ENCODE measurements at places on chromosomes 16 and 17.

DNA sequence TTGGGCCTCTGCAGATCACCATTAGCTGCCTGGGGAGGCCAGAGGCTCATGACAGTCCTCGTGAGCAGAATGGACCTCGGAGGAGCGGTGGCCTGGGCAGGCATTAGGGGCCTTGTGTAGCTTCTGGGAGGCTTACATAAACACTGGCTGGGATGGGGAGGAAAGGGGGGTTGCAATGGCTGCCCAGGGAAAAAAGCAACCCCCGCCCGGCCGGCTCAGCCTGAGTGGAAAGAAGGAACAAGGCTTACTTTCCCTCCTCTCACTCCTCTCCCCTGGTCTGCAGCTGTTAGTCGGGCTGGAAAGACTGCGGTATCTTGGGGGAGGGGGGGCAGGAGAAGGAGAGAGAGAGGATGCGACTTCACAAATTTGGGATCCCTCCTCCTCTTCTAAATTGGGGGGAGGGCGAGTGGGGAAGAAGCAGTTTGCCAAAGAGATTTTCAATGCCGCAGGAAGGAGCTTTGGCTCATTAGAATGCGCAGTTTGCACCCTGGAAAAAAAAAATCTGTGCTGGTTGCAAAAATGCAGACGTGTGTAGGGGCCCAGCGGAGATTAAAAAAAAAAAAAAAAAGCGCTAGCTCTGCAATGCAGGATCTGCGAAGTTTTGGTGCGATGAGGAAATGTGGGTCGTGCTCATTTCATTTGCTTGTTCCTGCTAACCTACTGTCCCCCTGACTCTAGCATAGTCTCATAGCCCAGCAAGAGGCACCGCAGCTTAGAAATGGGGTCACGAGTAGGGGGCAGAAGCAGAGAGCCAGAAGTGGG lies 6.6 kb upstream of the NR1D1 start:
- H3K36me3 ChIP-seq: no peaks in the 10 kb centered on the region
- H3K27ac ChIP-seq: peak overlapping the region; percentile 88
- H3K4me3 ChIP-seq: no peak overlapping the region
- no peaks in the 10 kb centered on the region for H3K27me3 ChIP-seq
- peaks cover 90% of the 10 kb centered on the region for H3K4me1 ChIP-seq

DNA sequence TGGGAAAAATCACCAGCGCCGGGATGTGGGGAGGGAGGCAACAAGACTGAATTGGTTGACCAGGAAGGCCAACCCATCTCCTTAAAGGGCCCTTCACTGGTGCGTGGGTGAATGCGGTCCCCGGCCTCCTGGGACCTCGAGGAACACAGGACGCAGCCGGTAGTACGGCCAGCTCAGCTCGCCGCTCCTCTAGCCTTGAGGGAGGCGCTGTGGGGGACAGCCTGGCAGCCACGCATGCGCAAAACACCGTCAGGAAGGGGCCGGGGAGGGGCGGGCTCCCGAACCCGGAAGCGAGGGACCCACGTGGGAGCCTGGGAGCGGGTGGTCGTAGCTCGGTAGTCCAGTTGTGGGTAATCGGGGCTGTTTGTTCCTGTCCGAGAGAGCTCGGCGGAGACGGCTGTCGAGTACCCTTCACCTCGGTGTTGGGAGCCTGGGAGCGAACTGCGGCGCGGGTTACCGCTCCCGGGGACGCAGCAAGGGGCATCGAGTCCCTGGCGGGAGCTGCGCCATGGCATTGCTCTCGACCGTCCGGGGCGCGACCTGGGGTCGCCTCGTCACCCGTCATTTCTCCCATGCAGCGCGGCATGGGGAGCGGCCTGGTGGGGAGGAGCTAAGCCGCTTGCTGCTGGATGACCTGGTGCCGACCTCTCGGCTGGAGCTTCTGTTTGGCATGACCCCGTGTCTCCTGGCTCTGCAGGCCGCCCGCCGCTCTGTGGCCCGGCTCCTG lies at the start of gene MRM1:
MRM1 (plus strand) TSS at position 281 of the 727 bp plus-strand sequence; CDS start at position 509, 228 bp downstream.
- H3K4me1 ChIP-seq: peaks cover 35% of the 10 kb centered on the region
- peak within 1 kb of the TSS; percentile 91 for H3K4me3 ChIP-seq
- no peaks in the 10 kb centered on the region for H3K27me3 ChIP-seq
- H3K27ac ChIP-seq: peak within 1 kb of the TSS; percentile 94

DNA sequence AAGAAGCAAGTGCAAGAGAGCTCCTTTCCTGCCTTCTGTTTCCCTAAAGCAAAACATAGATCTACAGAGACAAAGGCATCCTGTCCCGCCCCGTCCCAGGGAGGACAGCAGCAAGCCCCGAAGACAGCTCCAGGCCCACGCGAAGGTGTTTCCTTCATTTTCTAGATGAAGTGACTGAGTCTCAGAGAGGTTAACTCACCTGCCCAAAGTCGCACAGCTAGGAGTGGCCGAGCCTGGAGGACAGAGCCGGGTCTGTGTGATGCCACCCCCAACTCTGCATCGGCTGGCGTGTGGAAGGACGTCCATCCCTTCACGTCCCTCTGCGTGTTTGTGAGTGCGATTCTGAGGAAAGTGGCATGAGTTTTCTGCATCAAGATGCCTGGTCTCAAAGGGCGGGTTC lies 187.2 kb upstream of the CHMP6 start:
- peaks cover 24% of the 10 kb centered on the region for H3K4me1 ChIP-seq
- DNase-seq: peak; percentile 31
- no peaks in the 10 kb centered on the region for H3K27me3 ChIP-seq
- H3K4me3 ChIP-seq: no peak overlapping the region

GRCh38 chr16:50859628-50860360 lies 117.9 kb downstream of the CYLD start:
- H3K4me3 ChIP-seq: no peak overlapping the region
- no peaks in the 10 kb centered on the region for H3K4me1 ChIP-seq
- no peak overlapping the region for H3K27ac ChIP-seq
- DNase-seq: no peak

DNA sequence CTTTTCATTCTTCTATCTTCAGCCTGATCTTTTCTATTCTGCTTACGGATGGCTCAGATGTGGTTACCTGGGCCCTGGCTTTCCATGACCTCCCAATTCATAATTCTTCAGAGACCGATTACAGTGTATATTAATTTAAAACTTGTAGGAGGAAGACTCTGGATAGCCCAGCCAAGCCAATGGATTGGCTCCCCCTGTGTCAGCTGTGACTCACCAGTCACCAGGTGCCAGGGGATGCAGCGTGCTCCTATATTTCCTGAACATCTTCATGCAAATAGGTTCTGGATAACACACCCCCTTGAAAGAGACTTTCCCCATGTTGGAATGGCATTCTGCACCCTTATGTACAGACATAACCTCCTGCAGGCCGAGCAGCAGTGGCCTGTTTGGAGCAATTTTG lies 208.3 kb upstream of the WSCD1 start:
- peaks cover 14% of the 10 kb centered on the region for H3K27me3 ChIP-seq
- H3K4me3 ChIP-seq: no peak overlapping the region
- DNase-seq: no peak
- H3K27ac ChIP-seq: no peak overlapping the region

DNA sequence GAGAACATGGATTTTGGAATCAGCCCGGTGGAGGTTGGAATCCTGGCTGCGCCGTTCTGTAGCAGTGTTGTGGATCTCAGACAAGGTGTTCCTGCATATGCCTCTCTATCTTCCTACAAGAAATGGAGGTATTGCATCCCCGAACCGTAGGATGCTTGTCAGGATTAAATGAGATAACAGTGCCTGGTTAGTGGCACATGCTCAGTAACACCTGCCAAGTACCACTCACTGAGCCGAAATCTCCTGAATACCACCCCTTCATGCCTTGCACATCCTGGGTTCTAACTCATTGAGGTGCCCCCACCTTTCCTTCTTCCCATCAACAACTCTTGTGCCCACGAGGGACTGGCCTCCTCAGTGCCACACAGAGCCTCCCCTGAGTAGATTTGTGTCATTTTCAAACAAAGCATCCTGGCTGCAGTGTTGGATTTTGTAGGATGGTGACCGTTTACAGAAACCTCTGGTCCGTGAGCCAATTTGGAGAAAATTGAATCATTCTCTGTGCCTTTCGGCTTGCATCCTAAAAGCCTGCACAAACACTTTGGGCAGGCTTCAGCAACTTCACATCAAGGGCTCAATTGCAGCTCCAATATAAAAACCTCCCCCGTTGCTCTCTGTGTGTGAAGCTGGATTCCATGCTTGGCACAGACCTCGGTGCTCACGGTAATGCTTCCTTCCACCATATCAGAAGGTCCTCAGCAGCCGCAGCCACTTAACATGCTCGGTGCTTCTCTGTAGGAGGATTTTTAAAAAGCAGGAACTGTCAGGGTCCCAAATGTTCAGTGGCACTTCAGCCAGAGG lies 84.2 kb downstream of the WWOX start:
- H3K4me1 ChIP-seq: no peaks in the 10 kb centered on the region
- H3K36me3 ChIP-seq: peaks cover 3% of the 10 kb centered on the region
- H3K27ac ChIP-seq: no peak overlapping the region
- no peak for DNase-seq

DNA sequence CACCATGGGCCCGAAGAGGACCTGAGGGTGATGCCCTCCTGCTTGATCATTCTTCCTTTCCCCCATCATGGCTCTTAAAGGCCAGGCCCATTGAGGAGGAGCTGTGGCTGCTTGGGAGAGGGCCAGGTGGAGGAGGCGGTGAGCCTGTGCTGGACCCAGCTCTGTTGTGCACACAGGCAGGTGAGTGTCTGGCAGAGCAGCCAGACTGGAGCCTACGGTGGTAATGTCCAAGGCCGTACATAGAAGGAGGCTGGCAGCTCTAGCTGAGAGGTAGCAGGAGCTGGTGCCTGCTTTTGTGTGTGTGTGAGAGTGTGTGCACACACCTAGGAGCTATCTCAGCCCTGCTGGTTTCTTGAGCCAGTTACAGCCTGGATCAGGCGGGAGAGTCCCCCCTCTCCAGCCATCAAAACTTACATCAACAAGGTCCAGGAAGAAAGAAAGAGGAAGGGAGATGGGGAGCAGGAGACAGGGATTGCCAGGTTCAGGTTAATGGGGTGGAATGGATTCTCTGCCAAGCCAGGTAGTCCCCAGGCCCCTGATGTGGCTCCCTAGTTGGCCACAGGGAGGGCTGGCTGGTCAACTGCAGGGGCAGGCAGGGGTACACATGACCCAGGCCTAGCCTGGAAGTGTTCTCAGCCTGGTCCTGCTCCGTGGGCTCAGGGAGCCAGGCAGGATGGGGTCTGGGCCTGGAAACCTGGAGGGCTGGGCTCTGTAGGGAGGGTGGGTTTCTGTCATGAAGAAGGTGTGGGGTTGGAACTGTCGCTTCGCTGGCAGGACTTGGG lies 107.1 kb downstream of the RAP1GAP2 start:
- no peak overlapping the region for H3K27ac ChIP-seq
- peaks cover 21% of the 10 kb centered on the region for H3K36me3 ChIP-seq
- H3K4me3 ChIP-seq: no peak overlapping the region
- peaks cover 16% of the 10 kb centered on the region for H3K4me1 ChIP-seq
- H3K27me3 ChIP-seq: no peaks in the 10 kb centered on the region

GRCh38 chr16:28912558-28912957 lies 12.5 kb downstream of the RABEP2 start:
- no peak overlapping the region for H3K27ac ChIP-seq
- H3K4me1 ChIP-seq: no peaks in the 10 kb centered on the region
- no peaks in the 10 kb centered on the region for H3K27me3 ChIP-seq
- H3K36me3 ChIP-seq: peaks cover 60% of the 10 kb centered on the region

- H3K27me3 ChIP-seq: peaks cover 3% of the 10 kb centered on the region
- H3K4me1 ChIP-seq: peaks cover 2% of the 10 kb centered on the region
- H3K36me3 ChIP-seq: no peaks in the 10 kb centered on the region
- H3K27ac ChIP-seq: no peak overlapping the region
Measured at GRCh38 chr17:58112970-58113631, 29.9 kb downstream of the DYNLL2 start.

DNA sequence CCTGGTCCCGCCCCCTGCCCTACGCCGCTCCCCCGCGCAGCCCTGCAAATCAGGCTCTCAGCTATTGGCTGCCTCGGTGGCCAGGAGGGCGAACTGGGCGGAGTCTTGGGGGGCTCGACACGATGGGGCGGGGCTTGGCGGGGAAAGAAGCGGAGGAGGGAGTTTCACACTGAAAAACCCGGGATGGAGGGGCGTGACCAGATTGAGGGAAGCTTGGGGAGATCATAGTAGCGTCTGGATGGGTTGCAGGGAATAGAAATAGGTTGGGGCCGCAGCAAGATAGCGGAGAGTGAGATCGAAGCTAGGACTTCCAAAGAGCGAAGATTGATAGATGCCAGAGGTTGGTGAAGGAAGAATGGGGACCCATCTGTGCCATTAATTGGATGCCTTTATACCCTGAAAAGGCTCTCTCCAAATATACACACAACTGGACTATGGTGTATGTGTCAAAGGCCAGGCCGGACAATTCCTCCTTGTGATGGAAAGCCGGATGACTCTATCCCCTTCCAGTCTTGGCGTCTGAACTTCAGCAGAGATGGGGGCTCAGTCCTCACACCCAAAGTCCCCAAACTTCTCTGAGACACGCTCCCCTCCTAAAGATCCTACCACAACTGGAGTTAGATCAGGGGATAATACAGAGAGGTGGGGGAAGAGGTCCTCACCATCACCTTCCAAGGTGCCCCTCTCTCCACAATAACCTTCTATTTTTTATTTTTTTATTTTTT lies 376 bp upstream of the STAC2 start:
- DNase-seq: peak; percentile 71
- peaks cover 56% of the 10 kb centered on the region for H3K27me3 ChIP-seq
- H3K27ac ChIP-seq: no peak overlapping the region
- no peaks in the 10 kb centered on the region for H3K36me3 ChIP-seq
- H3K4me1 ChIP-seq: peaks cover 8% of the 10 kb centered on the region

- no peaks in the 10 kb centered on the region for H3K27me3 ChIP-seq
- H3K4me3 ChIP-seq: no peak overlapping the region
- no peaks in the 10 kb centered on the region for H3K36me3 ChIP-seq
- no peak overlapping the region for H3K27ac ChIP-seq
- H3K4me1 ChIP-seq: peaks cover 3% of the 10 kb centered on the region
Measured at GRCh38 chr17:75098861-75099260, 10.9 kb upstream of the ARMC7 start.

DNA sequence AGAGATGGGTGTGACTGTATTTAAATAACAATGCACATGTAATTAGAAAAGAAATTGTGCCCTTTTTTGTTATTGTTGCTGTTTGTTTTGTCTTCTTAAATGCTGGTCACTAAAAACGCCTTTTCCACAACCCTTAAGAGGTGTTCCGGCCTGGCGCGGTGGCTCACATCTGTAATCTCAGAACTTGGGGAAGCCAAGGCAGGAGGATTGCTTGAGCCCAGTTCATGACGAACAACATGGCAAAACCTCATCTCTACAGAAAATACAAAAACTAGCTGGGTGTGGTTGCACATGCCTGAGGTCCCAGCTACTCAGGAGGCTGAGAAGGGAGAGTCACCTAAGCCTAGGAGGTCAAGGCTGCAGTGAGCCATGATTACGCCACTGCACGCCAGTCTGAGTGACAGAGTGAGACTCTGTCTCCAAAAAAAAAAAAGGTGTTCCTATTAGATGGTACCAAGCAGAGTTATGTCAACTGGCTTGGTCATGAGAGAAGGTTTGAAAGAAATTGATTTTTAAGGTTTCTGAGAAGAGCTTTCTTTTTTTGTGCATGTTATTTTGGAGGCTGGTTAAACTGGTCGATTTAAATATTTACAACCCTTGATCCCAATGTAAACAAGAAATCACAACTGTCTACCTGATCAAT lies 23.5 kb upstream of the RFFL start:
- H3K27me3 ChIP-seq: no peaks in the 10 kb centered on the region
- peaks cover 12% of the 10 kb centered on the region for H3K36me3 ChIP-seq
- peaks cover 83% of the 10 kb centered on the region for H3K4me1 ChIP-seq
- peak overlapping the region; percentile 92 for H3K27ac ChIP-seq
- DNase-seq: no peak

All from activated T-cell treated with anti-CD3 and anti-CD28 coated beads, Interleukin-2, amount 50 U/mL, for 24 hours (primary cell).